NCI-H2081 treated with DMSO at 0.1 percent for 48 hours (cell line): ENCODE measurements at places on chromosomes 12 and 14.

- DNase-seq, result no peak
Measured at GRCh38 chr14:75234173-75235115, 44.2 kb upstream of the FOS start.

DNA sequence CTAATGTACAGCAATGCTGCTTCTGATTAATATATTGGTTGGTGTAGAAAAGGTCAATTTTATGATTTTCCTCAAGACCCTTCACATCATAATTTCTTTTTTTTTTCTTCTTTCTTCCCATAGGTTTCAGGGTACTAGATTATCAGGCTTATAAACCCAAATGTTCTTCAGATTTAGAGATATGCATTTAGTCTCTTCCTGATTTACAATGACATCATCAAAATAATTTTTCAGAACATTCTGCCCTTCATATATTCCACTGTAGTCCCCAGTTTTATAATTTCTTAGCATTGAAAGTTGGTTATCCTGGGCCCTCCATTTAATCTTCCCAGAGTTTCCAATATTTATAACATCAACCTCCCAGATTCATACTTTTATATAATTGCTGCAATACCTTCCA lies 226.7 kb upstream of the LRFN5 start:
- no peak for DNase-seq

- no peak for DNase-seq
Measured at GRCh38 chr12:607541-608001, 55.7 kb downstream of the NINJ2 start.

DNA sequence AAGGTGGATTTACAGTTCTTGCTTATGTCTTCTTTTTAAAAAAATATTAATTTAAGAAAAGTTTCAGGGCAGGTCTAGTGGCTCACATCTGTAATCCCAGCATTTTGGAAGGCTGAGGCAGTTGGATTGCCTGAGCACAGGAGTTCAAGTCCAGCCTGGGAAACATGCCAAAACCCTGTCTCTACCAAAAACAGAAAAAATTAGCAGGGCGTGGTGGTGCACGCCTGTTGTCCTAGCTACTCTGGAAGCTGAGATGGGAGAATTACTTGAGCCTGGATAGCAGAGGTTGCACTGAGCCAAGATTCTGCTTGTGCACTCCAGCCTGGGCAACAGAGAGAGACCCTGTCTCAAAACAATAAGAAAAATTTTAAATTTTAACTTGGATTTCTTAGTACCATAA lies 5.4 kb upstream of the TAS2R46 start:
- DNase-seq, result no peak

- DNase-seq, result no peak
Measured at GRCh38 chr12:62654326-62655241, 188.0 kb downstream of the MON2 start.

DNA sequence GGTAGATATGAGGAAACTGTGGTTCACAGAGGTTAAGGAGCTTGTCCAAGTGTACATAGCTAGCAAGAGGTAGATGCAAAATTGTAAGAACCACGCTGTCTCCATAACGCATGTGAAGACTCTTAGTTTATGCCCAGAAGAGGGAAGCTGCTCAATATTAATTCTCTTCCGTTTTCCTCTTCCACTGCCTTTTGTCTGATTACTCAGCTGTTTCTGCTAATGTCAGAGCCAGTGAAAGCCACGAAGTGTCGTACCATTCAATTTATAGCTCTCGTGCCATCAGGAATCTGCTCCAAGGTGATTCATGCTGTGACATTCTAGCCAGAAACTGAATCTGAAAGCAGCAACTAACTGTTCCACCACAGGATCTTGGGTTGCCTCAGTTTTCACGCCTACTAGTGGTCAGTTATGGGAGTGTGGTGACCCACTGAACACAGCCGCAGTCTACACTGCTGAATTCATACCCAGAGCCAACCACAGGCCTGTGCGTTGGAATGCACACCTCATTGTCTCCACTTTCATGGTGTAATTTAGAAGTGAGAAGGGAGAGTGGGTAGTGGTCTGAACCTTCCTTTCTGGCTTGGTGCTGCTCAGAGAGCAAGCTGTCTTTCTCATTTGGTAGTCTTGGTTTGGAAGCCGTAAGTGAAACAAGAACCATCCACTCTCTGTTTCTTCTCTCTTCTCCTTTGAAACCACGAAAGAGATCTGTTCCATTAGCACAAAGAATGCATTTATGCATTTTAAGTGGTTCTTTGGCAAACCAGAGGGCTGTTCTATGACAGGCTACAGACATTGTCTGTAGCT lies 74.2 kb upstream of the NAP1L1 start:
- DNase-seq, result no peak
